ENCODE measurements at places on chromosomes 6 and 20.

GRCh38 chr6:89605861-89606260 lies 32.7 kb downstream of the LYRM2 start:
- no peak for DNase-seq

DNA sequence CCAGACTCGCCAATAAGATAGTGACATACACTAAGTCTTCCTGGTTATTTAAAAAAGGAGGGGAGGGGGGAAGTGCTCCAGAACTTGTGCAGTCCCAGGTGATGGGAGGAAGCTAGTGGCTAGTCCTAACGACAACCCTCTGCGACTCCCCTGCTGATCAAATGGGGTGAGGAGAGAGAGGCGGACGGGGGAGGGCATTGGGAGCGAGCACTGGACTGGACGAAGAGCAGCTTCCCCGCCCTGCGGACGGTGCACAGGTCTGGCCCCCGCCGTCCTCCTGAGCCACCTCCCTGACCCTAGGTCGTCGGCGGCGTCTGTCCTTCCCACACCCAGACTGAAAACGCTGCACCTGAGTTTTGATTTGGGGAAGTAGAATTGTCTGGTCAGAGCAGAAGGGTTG lies 2.2 kb upstream of the OLIG3 start:
- DNase-seq: no peak

GRCh38 chr20:49765846-49766541 lies 46.6 kb upstream of the SLC9A8 start:
- DNase-seq: no peak

DNA sequence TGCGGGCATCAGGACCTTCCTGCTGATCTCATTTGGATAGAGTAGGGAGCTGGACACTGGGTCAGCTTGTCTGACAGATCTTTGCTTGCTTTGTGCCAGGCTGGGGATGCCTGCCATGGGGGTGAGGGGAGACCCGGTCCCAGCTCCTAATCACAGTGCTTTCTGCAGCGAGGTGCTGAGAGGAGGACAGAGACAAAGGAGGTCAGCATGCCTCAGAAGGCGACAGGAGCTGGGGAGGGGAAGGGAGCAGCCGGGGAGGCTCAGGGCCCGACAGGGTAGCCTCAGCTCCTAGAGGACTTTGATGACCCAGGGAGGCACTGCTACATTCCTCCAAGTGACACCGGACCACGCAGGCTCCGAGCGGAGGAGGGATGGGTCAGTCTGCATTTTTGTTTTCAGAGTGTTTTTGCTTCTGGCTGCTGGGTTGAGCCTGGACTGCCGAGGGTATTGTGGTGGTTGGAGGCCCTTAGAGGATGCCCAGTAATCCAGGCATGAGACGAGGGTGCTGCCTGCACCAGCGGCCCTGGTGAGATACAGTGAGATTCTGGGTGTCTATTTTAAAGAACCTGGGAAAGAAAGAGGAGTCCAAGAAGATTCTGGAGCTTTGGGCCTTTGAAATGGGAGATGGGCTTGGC lies 7.8 kb downstream of the RBM38 start:
- no peak for DNase-seq

DNA sequence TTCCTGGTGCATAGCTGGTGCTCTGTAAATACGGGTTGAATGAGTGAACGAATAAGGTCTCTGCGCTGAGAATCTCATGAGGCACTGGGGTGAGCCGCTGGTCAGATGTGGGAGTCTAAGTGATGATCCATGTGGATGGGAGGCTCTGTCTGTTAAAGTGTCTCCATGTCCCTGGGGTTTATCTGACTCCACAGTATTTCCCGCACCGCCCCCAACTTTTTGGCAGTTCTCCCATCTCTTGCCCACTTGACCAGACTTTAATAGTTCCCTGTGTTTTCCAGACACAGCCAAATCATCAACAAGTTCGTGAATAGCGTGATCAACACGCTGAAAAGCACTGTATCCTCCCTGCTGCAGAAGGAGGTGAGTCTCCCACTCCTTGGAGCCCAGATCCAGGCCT lies 9.9 kb downstream of the BPIFA2 start:
- no peak for DNase-seq

- peak; percentile 39 for DNase-seq
Observed at GRCh38 chr6:7148100-7148822, 40.5 kb downstream of the RREB1 start.

- DNase-seq: no peak
Observed at GRCh38 chr6:18561037-18561750, 174.0 kb downstream of the RNF144B start.

GRCh38 chr6:42315991-42316970 lies 98.6 kb upstream of the MRPS10 start:
- DNase-seq: peak; percentile 54

- DNase-seq: peak; percentile 80
Observed at GRCh38 chr20:341682-342081, 5.2 kb upstream of the NRSN2 start.

- no peak for DNase-seq
Observed at GRCh38 chr6:46904117-46904516, 17.6 kb downstream of the ADGRF5 start.

- no peak for DNase-seq
Observed at GRCh38 chr20:15831201-15831600, 742.0 kb downstream of the KIF16B start.

Measured in activated CD4-positive, alpha-beta T cell treated with anti-CD3 and anti-CD28 coated beads for 36 hours (primary cell).